Thoracic aorta (tissue), 2 donors: ENCODE measurements at places on chromosomes 7 and 10. TPM values are rescaled to one million over a fixed set of nuclear protein-coding genes. Genes with fewer than 3 reads are reported as not detected.
A peak's percentile ranks its signal among the peaks of the same experiment; 100 is the strongest.

The OR2A42 gene
- total RNA-seq: not detected

The CCDC71L gene
- 101 TPM for total RNA-seq

The CHAT gene
- total RNA-seq: not detected

The TMEM176B gene
- 21.0 TPM for total RNA-seq

The C10orf105 gene
- not detected for total RNA-seq

DNA sequence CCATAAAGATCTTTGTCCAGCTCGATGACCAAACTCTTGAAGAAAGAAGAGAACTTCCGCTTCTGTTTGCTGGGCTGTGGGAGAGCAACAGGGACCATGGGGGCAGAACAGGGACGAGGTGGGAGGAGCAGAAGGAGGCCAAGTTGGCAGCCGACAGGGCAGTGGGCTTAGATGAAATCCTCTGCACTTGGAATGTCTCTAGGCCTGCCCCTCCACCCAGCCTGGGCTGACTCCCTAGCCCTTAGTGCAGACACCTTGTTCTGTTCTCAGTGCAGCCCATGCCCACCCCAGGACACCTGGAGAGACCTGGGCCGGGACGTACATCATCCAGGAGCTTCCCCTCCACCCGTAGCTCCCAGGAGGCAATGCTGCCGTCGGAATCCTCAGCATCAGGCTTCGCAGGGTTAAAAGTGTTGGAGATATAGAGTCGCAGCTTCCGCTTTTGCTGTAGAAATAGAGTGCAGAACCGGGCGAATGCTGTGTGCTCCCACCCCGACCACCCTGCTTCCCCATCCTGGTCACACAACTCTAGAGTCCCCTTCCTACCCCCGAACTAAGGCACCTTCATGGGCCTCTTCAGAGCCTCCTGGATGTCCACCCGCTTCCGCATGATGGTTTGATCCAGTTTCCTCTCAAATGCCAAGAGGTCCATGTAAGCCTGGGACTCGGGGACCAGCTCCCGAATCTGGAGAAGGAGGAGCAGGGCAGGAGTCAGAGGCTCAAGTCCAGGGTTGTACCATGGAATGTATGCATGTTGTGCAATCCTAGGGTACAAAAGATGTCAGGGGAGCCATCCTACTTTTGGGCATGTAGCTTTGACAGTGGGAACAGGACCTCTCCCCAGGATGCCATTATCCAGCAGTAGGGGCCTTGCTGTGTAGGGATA lies 6.1 kb downstream of the SMARCD3 start:
- no peak for DNase-seq
- H3K27me3 ChIP-seq: no peaks in the 10 kb centered on the region
- peaks cover 31% of the 10 kb centered on the region for H3K4me1 ChIP-seq
- H3K36me3 ChIP-seq: peaks cover 34% of the 10 kb centered on the region

- no peak for DNase-seq
- no peaks in the 10 kb centered on the region for H3K27me3 ChIP-seq
- H3K4me3 ChIP-seq: no peak overlapping the region
- H3K4me1 ChIP-seq: peaks cover 70% of the 10 kb centered on the region
- no peaks in the 10 kb centered on the region for H3K36me3 ChIP-seq
- H3K27ac ChIP-seq: peak overlapping the region; percentile 26
Measured at GRCh38 chr10:5530846-5531557, 6.2 kb downstream of the CALML3 start.

DNA sequence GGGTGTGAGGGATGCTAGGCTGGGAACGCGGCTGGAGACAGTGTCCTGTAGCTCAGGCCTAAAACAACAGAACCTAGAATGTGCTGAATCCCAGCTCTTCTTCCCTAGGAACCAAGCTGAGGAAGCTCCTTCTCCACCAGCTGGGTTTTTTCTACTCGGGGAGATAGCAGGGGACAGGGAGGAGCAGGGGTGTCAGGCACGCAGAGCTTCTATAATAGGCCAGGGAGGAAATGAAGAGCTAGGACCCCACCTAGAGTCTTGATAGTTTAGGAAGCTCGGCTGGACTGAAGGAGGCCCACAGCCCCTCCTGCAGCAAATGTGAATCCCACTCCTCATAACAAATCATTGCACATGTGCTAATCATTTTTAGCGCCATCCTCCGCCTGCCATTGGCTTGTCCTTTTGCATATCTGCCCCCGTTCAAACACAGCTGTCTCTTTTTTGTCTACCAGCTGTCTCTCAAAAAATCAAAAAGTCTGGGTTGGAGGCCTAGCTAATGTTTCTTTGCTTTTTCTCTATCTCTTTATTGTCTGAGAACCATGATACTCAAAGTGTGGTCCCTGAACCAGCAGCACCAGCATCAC lies 24.1 kb upstream of the FAM180A start:
- no peak overlapping the region for H3K27ac ChIP-seq
- no peaks in the 10 kb centered on the region for H3K27me3 ChIP-seq
- no peak for DNase-seq
- H3K4me3 ChIP-seq: no peak overlapping the region

DNA sequence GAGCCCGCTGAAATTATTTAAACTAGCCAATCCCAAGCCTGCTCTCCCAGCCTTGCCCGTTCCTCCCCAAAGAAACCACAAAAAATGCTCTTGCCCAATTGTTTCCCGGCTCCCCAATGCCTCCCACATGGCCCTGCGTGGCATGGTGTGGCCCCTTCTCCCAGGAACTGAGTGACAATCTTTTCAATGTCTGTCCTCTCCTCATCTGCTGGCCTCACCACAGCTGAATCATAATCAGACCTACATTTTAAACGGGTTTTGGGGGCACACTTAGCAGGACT lies 201.5 kb downstream of the PRPF18 start:
- peaks cover 19% of the 10 kb centered on the region for H3K4me1 ChIP-seq
- no peaks in the 10 kb centered on the region for H3K27me3 ChIP-seq
- H3K36me3 ChIP-seq: no peaks in the 10 kb centered on the region
- H3K4me3 ChIP-seq: peak overlapping the region; percentile 28

DNA sequence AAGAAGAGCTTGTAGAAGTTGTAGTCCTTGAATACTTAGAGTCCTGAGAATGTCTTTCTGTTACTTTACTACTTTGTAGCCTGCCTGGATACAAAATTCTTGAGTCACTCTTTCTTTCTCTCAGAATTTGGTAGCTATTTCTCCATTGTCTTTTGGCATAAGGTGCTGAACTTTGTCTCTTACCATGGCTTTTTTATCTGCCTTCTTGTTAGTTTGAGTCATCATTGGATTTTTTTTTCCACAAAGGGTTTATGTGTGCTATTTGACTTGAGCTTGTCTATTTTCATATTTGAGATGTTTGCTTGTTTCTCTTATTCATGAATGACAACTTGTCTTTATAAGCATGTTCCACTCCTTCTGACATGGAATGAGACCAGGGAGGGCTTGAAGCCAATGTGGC lies 74.5 kb upstream of the EXOC6 start:
- H3K27me3 ChIP-seq: no peaks in the 10 kb centered on the region
- no peak for DNase-seq
- H3K4me3 ChIP-seq: no peak overlapping the region
- H3K36me3 ChIP-seq: no peaks in the 10 kb centered on the region
- H3K4me1 ChIP-seq: no peaks in the 10 kb centered on the region

GRCh38 chr7:41705109-41705901 lies 2.4 kb upstream of the INHBA start:
- H3K36me3 ChIP-seq: no peaks in the 10 kb centered on the region
- H3K27me3 ChIP-seq: no peaks in the 10 kb centered on the region
- peak; percentile 52 for DNase-seq
- H3K27ac ChIP-seq: peak overlapping the region; percentile 88
- H3K4me1 ChIP-seq: peaks cover 64% of the 10 kb centered on the region

GRCh38 chr7:99791021-99791420 lies 7.0 kb upstream of the CYP3A4 start:
- H3K4me1 ChIP-seq: no peaks in the 10 kb centered on the region
- no peaks in the 10 kb centered on the region for H3K27me3 ChIP-seq
- H3K27ac ChIP-seq: no peak overlapping the region
- DNase-seq: no peak
- H3K4me3 ChIP-seq: no peak overlapping the region
- H3K36me3 ChIP-seq: no peaks in the 10 kb centered on the region

GRCh38 chr10:96690755-96691730 lies 29.3 kb downstream of the PIK3AP1 start:
- no peaks in the 10 kb centered on the region for H3K36me3 ChIP-seq
- no peak for DNase-seq
- no peaks in the 10 kb centered on the region for H3K27me3 ChIP-seq
- H3K4me3 ChIP-seq: no peak overlapping the region

GRCh38 chr7:121517591-121517990 lies 121.5 kb upstream of the FAM3C start:
- no peak overlapping the region for H3K4me3 ChIP-seq
- DNase-seq: no peak
- H3K27me3 ChIP-seq: no peaks in the 10 kb centered on the region
- no peaks in the 10 kb centered on the region for H3K36me3 ChIP-seq

GRCh38 chr10:63434866-63435854 lies 30.6 kb downstream of the JMJD1C start:
- no peak overlapping the region for H3K27ac ChIP-seq
- H3K27me3 ChIP-seq: no peaks in the 10 kb centered on the region
- no peak overlapping the region for H3K4me3 ChIP-seq
- H3K36me3 ChIP-seq: no peaks in the 10 kb centered on the region

DNA sequence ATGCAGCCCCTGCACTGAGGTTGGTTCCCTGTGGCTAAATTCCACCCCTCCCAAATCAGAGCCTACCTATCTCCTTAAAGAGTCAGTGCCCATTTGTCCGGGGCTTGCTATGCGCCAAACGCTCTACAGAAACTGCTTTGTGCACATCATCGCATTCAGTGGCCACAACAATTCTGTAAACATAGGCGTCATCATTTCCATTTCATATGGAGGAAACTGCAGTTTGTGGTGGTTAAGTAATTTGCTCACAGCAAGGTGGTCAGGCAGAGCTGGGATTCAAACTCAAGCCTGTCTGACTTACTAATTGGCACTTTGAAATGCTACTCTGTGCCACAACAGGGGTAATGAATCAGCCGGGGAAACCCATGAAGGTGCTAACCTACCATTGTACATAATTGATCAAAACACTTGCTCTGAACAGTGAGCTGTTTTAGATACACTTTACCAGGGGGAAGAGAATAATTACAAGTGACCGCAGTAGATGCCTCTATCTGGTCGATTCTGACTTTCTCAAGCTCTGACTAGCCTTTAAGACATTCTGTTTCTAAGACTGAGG lies 775.5 kb downstream of the LRMDA start:
- H3K27me3 ChIP-seq: no peaks in the 10 kb centered on the region
- H3K4me3 ChIP-seq: no peak overlapping the region
- H3K36me3 ChIP-seq: no peaks in the 10 kb centered on the region
- no peak for DNase-seq
- no peaks in the 10 kb centered on the region for H3K4me1 ChIP-seq

DNA sequence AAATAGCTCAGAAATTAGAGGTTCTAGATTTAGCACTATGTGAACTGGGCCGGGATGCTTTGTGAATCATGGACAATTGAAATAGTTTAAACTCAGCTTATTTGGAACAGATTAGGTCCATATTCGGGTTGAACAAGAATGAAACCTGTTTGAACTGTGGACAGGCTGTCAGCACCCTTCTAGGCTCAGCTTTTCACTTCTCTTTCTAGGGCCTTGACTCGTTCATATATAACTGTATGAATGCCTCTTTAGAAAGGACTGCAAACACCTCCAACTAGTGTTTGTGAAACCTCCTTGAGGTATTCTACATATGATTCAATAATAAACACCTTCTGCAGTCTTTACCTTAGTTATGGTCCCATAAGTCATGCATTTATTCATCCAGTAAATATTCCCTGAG lies 115.6 kb downstream of the REEP3 start:
- H3K4me1 ChIP-seq: peaks cover 4% of the 10 kb centered on the region
- no peaks in the 10 kb centered on the region for H3K27me3 ChIP-seq
- H3K4me3 ChIP-seq: no peak overlapping the region
- no peak for DNase-seq
- no peaks in the 10 kb centered on the region for H3K36me3 ChIP-seq
- no peak overlapping the region for H3K27ac ChIP-seq

DNA sequence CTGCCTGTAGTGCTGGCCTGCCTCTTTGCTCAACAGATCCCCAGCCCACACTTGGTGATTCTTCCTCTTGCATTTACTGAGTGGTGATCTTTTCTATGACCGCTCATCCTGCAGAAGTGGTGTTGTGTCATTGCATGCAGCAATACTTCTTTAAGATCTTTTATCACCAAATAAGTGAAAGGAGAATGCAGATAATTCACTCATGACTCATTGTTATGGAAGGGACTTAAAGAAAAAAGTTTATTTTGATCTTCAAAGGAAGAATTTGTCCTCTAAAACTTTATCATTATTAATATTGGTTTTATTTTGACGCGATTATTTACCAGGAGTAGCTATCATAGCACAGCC lies 489.1 kb upstream of the CELF2 start:
- H3K27me3 ChIP-seq: no peaks in the 10 kb centered on the region
- no peaks in the 10 kb centered on the region for H3K36me3 ChIP-seq
- no peak overlapping the region for H3K27ac ChIP-seq
